Mesothelial cell of epicardium (in vitro differentiated cells): ENCODE measurements at places on chromosomes 11 and 22.

- peak; percentile 66 for DNase-seq
- peaks cover 6% of the 10 kb centered on the region for H3K36me3 ChIP-seq
- H3K27ac ChIP-seq: peak overlapping the region; percentile 96
These were observed 5.6 kb upstream of the SH3BP1 start for GRCh38 chr22:37633625-37634416.

DNA sequence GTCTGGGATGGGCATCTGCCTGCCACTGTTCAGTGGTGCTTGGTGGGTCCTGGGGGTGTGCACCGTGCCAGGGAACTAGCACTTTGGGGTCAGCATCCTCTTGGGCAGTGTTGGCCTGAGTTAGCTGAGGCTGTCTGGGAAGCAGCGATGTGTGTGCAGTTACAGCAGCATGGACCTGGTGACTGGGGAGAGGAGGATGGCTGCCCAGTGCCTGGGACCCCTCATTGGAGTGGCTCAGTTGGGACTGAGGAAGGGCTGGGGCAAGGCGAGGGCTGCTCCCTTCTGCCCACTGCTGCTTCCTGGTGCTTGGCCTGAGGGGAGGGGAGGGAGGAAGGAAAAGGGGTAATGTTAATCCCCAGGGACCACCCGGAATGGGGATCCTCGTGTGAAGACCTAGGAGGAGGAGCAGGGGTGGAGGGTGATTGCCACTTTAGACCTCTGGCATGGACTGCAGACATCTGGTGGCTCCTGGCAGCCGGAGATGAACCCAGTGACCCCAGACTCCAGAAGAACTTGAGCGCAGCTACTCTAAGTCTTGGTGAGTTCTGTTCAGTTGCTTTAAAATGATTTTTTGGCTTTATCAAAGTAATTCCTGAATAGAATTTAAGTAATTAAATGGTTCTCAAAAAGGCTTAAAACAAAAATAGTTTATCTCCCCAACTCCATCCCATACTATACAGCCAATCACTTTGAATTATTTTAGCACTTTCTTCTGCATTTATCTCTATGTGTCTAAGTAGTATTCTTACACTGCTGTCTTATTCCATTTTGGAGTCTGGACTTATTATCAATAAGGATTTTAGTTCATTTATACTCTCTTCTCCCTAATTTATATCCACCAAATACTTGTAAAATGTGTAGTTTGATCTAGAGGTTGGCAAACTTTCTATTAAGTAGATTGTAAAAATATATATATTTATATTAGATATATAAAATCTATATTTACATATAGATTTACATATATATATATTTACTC lies 15.4 kb upstream of the TMEM191C start:
- no peaks in the 10 kb centered on the region for H3K36me3 ChIP-seq
- H3K27ac ChIP-seq: peak overlapping the region; percentile 34
- H3K4me1 ChIP-seq: peaks cover 15% of the 10 kb centered on the region
- DNase-seq: no peak
- no peaks in the 10 kb centered on the region for H3K27me3 ChIP-seq

DNA sequence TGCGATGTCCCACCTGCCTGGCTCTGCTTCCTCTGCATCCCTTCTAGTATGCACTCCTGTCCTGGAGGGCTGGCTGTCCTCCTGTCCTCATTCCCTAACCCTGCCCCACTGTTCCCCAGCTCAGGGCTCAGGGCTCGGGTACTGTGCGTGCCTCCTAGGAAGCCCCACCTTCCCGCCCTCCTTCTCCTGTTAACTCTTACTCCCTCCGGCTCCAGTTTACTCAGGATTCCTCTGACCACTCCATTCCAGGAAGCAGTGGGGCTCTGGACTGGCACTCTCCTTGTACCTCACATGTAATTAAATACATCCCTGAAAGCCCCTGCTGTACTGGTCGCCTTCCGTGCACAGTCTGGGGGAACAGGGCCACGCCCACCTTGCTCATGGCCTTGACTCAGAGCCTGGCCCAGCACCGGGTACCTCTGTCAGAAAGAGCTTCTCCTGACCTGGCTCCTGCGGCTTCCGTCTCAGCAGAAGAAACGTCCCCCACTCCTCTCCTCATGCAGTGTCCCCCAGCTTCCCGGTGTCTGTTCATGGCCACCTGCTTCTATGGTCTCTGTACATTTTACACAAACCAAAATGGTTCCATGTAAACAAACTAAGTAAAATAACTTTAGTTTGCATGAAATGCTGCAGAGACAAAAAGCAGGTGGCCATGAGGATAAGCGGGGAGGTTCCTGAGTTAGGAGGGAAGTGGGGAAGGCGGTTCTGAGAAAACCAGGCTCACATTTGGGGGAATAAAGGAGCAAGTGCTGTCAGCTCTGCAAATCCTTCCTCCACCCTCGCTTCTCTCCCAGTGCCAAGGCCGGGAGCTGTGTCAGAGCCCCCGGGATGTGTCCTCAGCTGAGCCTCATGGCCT lies 445.9 kb downstream of the BRD1 start:
- no peaks in the 10 kb centered on the region for H3K4me1 ChIP-seq
- no peaks in the 10 kb centered on the region for H3K36me3 ChIP-seq
- H3K27ac ChIP-seq: no peak overlapping the region
- peak; percentile 34 for DNase-seq
- H3K27me3 ChIP-seq: peaks cover 42% of the 10 kb centered on the region

DNA sequence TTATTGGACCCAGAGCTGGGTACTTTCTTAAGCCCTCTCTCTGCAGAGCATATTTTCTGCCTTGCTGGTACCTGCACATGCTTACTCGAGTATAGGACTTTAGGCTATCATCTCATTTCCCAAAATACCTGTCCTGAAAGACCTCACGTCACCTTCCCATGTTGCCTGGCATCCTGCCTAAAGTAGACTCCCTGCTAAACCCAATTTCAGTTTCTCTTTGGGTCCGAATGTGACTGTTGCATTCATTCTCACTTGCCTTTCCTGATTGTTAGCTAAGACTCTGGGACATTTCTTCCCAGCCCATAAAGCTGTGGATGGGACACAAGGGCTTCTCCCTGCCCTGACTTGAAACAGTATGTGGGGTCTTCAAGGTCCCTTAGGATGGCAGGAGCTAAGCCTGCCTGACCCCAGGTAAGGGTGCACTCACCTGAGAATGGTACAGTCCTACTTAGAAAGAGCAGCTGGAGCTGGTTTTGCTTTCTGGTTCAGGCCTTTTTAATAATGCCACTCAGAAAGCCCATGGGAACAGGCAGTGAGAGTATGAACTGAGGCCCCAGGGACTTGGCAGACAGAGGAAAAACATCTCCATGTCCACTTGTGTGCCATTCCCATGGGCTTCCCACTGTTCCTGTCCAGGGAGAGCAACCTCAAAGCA lies 12.9 kb downstream of the OR51E2 start:
- no peak overlapping the region for H3K4me3 ChIP-seq
- H3K36me3 ChIP-seq: no peaks in the 10 kb centered on the region
- peaks cover 3% of the 10 kb centered on the region for H3K27me3 ChIP-seq
- no peak overlapping the region for H3K27ac ChIP-seq
- no peaks in the 10 kb centered on the region for H3K4me1 ChIP-seq

GRCh38 chr11:131370901-131371790 lies 731 bp downstream of the NTM start:
- H3K4me3 ChIP-seq: no peak overlapping the region
- no peak for DNase-seq
- H3K4me1 ChIP-seq: peaks cover 2% of the 10 kb centered on the region
- no peaks in the 10 kb centered on the region for H3K36me3 ChIP-seq
- no peak overlapping the region for H3K27ac ChIP-seq
- peaks cover 9% of the 10 kb centered on the region for H3K27me3 ChIP-seq

DNA sequence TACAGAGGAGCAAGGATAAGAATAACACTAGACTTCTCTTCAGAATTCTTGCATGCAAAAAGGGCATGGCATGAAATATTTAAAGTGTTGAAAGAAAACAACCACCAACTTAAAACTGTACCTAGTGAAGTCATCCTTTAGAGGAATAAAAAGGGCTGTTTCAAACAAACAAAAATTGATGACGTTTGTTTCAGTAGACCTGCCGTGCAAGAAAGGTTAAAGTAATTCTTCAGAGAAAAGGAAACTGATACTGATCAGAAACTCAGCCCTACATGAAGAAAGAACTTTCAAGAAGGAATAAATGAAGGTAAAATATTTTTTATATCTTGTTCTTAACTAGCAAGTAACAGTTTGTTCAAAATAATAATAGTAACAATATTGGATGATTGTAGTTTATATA lies 27.5 kb downstream of the MRGPRX2 start:
- H3K4me3 ChIP-seq: no peak overlapping the region
- no peaks in the 10 kb centered on the region for H3K4me1 ChIP-seq
- peaks cover 49% of the 10 kb centered on the region for H3K27me3 ChIP-seq
- no peak overlapping the region for H3K27ac ChIP-seq

GRCh38 chr11:4636962-4637661 lies at the start of gene OR51D1:
Gene OR51D1, plus strand, starts transcription at chr11:4637477. Its CDS starts 2,314 bp downstream, at chr11:4639791.
- peaks cover 5% of the 10 kb centered on the region for H3K27me3 ChIP-seq
- peaks cover 11% of the 10 kb centered on the region for H3K4me1 ChIP-seq
- no peaks in the 10 kb centered on the region for H3K36me3 ChIP-seq
- H3K27ac ChIP-seq: no peak within 1 kb of the TSS

GRCh38 chr11:14886513-14886912 lies 5.5 kb downstream of the CYP2R1 start:
- H3K4me1 ChIP-seq: peaks cover 29% of the 10 kb centered on the region
- H3K27ac ChIP-seq: no peak overlapping the region
- DNase-seq: no peak

DNA sequence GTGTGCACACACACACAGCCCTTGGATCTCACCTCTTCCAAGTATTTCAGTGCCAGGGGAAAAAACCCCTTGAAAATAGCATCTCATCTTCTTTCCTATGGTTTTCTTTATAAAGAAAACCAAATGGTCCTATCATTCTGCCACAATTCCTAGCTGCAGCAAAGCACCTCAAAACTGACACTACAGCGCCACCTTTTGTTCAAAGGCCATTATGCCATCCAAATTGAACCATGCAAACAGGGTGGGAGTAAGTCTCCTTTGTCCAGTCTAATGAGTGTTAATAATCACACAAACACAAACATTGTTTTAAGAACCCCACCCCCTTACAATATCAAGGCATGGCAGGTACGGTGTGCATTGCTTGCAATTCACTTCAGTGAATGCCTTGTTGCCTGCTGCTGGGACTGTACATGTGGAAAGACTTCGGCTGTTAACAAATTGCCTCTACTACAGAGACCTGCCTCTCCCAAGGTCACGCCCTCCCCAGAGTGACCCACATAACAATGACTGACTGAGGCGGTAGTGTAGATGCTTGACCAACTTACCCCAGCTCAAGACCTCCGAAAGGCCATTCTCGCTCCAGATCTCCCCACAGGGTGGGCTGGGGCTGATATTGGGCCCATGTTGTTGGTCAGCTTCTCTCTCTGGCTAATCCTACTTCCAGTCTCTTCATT lies 31.7 kb downstream of the FAM181B start:
- H3K27ac ChIP-seq: no peak overlapping the region
- H3K27me3 ChIP-seq: peaks cover 23% of the 10 kb centered on the region
- H3K36me3 ChIP-seq: no peaks in the 10 kb centered on the region
- H3K4me1 ChIP-seq: no peaks in the 10 kb centered on the region

- DNase-seq: no peak
- peaks cover 5% of the 10 kb centered on the region for H3K36me3 ChIP-seq
- no peaks in the 10 kb centered on the region for H3K27me3 ChIP-seq
- H3K27ac ChIP-seq: no peak overlapping the region
These were observed 12.6 kb upstream of the RASL10A start for GRCh38 chr22:29328055-29328454.

DNA sequence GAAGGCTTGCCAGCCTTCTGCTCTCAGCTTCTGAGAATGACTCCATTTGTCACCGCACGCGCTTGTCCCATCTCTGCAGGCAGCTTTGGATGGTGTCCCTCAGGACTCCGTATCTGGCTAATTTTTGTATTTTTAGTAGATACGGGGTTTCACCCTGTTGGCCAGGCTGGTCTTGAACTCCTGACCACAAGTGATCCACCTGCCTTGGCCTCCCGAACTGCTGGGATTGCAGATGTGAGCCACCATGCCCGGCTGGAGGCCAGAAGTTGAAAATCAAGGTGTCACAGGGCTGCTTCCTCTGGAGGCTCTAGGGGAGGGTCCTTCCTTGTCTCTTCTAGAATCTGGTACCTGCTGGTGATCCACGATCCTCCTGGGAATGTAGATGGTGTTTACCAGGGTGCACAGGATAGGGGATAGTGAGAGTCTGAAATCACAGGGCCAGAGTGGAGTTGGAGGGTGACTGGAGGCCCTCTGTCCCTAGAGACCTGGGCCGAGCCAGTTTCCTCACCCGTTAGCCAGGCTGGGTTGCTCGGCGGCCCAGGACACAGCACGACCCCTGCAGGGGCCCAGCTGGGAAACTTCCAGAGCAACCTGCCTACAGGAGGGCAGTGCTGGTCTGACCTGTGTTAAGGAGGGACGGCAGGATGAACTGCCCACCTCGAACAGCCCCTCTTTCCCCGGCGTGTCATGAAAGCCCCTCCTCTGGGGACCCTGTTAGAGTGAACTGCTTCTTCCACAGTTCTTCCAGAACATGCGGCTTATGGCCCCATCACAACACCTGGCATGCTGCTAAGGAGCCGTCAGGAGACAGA lies 48.9 kb upstream of the SHANK2 start:
- H3K4me3 ChIP-seq: no peak overlapping the region
- peaks cover 6% of the 10 kb centered on the region for H3K4me1 ChIP-seq
- H3K27ac ChIP-seq: no peak overlapping the region
- peak; percentile 27 for DNase-seq
- H3K27me3 ChIP-seq: peaks cover 12% of the 10 kb centered on the region
- no peaks in the 10 kb centered on the region for H3K36me3 ChIP-seq

DNA sequence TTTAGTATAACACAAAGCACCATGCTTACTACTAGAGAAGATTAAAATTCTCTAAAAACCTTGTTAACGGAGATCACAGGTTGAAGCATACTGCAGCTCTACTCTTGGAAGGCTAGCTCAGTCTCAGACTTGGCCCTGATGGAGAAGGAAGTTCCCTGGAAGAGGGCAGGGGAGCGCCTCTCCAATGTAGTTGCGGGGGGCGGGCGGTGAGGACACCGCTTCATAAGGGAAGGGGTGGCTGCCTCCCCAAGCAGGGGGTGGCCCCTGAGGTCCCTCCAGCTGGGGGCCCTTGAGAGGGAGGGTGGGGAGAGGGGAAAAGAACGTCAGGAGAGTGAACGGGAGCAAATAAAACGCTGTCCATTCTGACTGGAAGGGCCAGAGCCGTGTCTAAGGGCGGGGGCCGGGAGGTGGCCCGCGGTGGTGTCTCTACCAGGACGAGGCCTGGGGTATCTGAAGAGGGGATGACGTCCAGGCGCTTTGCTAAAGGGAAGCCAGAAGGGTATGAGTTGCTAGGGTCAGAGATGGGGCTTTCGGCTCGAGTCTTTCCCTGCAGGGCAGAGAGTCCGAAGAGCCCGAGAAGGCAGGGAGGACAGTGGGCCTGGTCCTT lies 553 bp upstream of the USP47 start:
- no peak overlapping the region for H3K4me3 ChIP-seq
- no peaks in the 10 kb centered on the region for H3K36me3 ChIP-seq
- H3K27me3 ChIP-seq: peaks cover 5% of the 10 kb centered on the region
- DNase-seq: no peak
- no peak overlapping the region for H3K27ac ChIP-seq

- H3K4me1 ChIP-seq: peaks cover 2% of the 10 kb centered on the region
- no peaks in the 10 kb centered on the region for H3K36me3 ChIP-seq
- H3K27me3 ChIP-seq: peaks cover 55% of the 10 kb centered on the region
- H3K4me3 ChIP-seq: no peak overlapping the region
- DNase-seq: no peak
These were observed 43.4 kb downstream of the ZNF280B start for GRCh38 chr22:22465094-22465602.

- H3K27me3 ChIP-seq: peaks cover 2% of the 10 kb centered on the region
- DNase-seq: no peak
- no peak overlapping the region for H3K27ac ChIP-seq
- no peaks in the 10 kb centered on the region for H3K36me3 ChIP-seq
These were observed 54.9 kb downstream of the LINC01488 start for GRCh38 chr11:69536406-69536805.
